ENCODE measurements at places on chromosomes 3 and 15.

DNA sequence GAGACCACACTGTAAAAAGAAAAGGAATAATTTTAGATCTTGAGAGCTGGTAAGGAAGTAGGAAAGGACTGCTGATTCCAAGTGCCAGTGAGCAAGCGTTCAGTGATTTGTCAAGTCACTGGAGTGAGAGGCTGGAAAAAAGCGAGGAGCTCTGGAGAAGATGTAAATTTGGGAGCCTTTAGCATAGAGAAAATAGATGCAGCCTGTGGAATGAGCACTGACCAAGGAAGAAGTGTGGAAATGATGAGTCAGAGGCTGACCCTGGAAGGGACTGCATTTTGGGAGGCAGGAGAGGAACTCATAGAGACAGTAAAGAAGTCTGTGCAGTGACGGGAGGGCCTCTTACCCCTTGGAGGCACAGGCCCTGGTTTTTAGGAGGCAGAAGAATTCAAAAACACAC is 17.1 kb upstream of the ABTB1 start:
- DNase-seq = no peak

DNA sequence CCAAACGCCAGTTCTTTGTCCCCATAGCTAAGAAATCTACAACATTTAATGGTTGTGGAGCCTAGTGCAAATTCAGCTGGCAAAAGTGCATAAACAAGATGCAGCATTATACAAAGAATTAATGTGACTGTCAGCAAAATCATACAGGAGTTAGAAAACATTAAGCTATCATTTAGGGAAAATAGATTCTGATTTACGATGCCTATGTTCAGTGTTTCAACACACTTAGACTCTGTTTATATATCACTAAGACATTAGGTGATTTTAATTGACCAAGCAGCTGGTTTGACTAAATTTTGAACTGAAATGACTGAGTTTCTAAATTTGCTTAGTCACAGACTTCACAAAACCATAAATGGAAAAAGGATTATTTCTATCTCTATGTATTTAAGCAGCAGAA is 1076.8 kb downstream of the TBL1XR1 start:
- DNase-seq = no peak

- no peak for DNase-seq
Observed at GRCh38 chr15:95162531-95162930, 931.2 kb downstream of the MCTP2 start.

- DNase-seq = no peak
Observed at GRCh38 chr15:91283155-91283554, 183.1 kb downstream of the SV2B start.

DNA sequence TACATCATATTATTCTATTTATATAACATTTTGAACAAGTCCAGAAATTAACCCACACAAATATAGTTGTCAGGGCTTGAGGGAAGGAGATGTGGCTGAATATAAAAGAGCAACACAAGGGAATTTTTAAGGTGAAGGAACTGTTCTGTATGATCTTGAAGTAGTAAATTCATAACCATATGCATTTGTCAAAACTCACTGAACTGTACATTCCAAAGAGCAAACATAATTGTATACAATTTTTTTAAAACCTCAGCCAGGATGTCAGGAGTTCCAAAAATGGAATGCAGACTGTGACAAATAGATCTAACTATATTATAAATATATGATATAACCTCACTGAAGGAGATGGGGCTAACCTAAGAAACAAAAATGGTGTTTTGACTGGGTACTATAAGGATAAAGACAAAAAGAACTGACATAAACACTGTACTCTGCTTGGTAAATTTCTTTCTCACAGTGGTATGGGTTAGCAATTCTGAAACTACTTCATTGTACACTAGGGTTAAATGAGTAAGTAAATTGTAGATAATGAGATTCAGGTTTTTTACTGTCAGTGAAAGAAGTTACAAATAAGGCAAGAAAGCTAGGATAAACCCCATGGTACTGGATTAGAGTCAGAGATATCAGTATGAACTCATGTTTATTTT is 14.4 kb downstream of the GOLGB1 start:
- DNase-seq = no peak

Data from CD4-positive, alpha-beta T cell (primary cell).